ENCODE measurements at places on chromosomes 16 and 17. TPM values are rescaled to one million over a fixed set of nuclear protein-coding genes. Genes with fewer than 3 reads are reported as not detected.

- DNase-seq, result no peak
Observed at GRCh38 chr16:73385696-73386095, 337.8 kb upstream of the ZFHX3 start.

DNA sequence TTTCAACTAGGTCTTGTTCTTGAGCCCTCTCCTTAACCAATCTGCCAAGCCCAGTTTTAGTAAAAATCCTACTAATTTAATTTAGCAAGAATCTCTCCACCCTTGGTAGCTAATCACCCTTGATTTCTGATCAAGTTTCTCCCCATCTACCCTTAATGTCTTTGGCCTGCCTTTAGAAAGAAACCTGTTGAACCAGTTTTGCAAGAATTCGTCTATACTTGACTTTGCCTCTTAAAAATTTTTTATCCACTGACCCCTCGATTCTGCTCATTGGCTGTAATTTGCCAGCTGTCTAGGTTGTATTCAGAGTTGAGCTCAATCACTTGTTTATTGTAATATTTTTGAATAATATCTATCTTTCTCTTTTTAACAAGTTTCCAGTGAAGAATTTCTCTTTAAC is 1138.5 kb downstream of the CDH11 start:
- no peak for DNase-seq

- no peak for DNase-seq
Observed at GRCh38 chr17:75468291-75468754, 11.9 kb downstream of the TMEM94 start.

DNA sequence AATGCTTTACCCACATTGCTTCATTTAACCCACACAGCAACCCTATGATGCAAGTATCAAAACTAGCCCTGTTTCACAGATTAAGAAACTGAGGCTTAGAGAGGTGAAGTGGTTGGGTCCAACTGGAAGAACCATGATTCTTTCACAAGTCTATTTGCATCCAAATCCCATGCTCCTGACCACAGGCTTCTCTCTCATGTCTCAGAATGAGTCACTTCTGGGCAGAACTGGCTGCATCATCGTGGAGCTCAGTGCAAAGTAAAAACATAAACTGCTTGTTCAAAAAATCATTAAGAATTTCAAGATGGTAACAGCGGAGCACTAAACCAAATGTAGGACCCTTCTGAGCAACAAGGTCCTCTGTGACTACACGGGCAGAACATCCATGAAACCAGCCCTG is 20.2 kb upstream of the CES1 start:
- no peak for DNase-seq

The AURKB gene
- total RNA-seq, result 113 TPM

GRCh38 chr16:66873685-66874055 is 6.6 kb upstream of the PDP2 start:
- DNase-seq, result no peak

- DNase-seq, result no peak
Observed at GRCh38 chr17:77640916-77641605, 317.4 kb upstream of the TNRC6C start.

The RAB40C gene
- total RNA-seq, result 16.2 TPM

- no peak for DNase-seq
Observed at GRCh38 chr16:27110524-27110896, 43.8 kb downstream of the C16orf82 start.

DNA sequence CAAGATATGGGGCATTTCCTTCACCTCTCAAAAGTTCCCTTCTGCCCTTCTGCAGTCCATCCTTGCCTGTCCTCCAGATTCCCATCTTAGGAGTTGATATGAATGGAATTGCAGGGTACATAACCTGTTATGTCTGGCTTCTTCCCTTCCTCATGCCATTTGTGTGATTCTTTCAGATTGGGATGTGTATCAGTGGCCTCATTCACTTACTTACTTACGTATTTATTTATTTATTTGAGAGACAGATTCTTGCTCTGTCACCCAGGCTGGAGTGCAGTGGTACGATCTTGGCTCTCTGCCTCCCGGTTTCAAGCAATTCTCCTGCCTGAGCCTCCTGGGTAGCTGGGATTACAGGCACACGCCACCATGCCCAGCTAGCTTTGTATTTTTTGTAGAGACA is 6.2 kb upstream of the TMEM94 start:
- DNase-seq, result no peak

GRCh38 chr17:411421-412120 is 59.0 kb upstream of the RPH3AL start:
- DNase-seq, result no peak

The ESRP2 gene
- total RNA-seq, result 0.34 TPM

The P2RX1 gene
- total RNA-seq, result 4.0 TPM

- no peak for DNase-seq
Observed at GRCh38 chr17:49523706-49524472, 28.8 kb downstream of the NGFR start.

DNA sequence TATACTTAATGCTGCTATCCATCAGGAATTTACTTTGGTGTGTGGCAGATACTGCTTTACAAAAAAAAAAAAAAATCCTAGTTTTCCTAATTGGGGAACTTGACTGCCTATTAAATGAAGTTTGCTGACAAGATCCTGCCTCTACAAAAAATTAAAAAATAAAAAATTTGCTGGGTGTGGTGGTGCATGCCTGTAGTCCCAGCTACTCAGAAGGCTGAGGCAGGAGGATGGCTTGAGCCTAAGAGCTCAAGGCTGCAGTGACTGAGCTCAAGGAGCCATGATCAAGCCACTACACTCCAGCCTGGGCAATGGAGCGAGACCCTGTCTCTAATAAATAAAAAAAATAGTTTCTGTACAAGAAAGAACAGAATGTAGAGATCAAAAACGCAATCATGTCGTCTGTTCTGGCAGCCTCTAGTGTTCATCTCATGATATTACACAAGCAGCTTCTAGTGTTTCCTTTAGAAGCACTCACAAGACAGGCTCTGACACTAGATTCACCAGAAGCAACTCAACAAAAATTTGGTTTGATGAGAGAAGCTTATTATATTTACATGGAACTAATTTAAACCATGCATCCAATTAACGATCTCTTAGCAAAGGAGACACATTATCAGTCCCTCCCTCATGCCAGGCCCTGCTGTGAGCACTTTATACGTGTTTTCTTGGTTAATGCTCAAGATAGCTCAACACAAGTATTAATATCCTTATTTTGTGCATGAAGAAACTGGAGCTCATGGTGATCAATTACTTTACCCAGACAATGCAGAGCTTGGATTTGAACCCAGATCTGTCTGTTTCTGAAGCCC is 6.8 kb upstream of the KRTAP17-1 start:
- no peak for DNase-seq

Measured in activated T-helper 2 cell treated with anti-CD3 and anti-CD28 coated beads, Interferon-gamma antibody, Interleukin-2, Interleukin-4, amounts not matched to agents 10 μg/mL and 5 μg/mL and 100 μg/mL, durations not matched to agents 14 hours and 24 hours and 36 hours (primary cell).